ENCODE measurements at places on chromosomes 5 and 9.

DNA sequence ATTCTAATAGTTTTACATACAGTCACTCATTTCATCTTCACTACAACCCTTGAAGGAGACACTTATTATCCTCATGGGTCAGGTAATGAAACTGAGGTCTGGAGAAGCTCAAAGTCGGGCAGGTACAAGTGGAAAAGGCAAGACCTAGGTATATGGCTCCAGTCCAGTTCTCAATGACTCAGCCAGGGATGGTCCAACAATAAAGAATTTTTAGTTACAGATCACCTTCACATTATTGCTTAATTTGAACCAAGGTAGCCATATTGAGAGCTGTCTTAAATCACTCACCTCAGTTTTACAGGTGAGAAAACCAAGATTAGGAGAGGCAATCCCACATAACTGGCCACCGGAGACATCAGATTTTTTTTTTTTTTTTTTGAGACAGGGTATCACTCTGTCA lies 55.4 kb downstream of the PTPN3 start:
- no peak for DNase-seq

- peak; percentile 40 for DNase-seq
Observed at GRCh38 chr9:4769321-4770080, 23.2 kb upstream of the RCL1 start.

DNA sequence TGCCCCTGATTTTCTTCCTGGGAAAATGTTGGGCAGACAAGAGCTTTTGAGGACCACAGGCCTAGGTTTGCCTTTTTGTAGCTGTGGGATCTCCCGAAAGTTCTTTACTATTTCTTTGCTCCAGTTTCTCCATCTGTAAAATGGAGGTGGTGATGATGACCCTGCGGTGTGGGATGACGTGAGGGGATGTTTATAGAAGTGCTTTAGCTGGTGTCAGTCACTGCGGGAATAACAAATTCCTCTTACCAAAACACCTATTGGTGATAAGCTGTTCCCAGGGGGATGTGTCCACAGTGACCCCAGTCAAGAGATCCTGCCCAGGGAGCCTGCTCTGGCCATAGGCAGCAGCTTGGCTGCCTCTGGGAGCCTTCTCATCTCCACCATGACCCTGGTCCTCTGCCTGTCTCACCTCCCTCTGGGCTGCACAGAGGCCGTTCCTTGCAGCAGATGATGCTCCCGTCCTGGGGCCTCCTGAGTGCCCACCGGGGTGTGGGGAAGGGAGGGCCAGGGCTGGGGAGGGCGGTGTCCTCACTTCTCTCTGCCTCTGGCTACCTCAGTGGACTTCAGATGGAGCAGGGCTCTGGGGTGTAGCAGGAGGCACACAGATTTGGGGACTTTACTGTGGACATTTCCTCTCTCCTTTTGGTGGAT lies 77.2 kb downstream of the COL15A1 start:
- no peak for DNase-seq

DNA sequence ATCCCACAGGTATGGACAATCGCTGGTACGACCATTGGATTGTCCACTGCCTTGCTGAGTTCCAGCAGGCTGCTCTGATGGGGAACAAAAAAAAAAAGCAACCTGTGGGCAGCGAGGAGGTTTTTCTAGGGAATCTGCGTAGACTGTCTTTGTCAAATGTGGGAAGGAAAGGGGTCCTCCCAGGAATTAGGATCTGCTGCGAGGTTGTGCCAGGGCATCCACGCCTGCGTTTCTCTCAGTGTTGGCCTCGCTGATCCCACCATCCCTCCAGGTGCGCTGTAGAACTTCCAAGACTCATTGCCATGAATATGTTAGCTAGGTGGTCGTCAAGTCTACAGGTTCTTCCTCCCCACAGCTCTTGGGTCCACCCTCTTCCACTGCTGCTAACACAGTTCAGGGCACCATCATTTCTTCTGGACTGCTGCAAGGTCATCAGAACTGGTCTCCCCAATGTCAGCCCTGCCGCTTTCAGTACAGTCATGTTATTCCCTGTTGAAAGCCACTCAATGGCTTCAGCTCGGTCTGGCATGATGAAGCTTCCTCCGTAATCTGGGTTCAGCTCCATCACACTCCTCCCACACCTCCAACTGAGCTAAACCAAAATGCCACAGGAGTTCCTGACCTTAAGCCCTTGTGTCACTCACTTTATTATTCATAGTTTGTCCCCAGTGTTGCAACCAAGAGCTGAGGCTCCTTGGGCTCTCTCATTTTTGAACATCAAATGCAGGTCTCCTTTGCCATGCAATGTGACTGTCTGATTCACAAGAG lies 79.5 kb upstream of the DMRT1 start:
- no peak for DNase-seq

- DNase-seq: no peak
Observed at GRCh38 chr5:132363431-132364112, 5.9 kb upstream of the SLC22A5 start.

GRCh38 chr9:18666986-18667772 lies 193.2 kb downstream of the ADAMTSL1 start:
- no peak for DNase-seq

DNA sequence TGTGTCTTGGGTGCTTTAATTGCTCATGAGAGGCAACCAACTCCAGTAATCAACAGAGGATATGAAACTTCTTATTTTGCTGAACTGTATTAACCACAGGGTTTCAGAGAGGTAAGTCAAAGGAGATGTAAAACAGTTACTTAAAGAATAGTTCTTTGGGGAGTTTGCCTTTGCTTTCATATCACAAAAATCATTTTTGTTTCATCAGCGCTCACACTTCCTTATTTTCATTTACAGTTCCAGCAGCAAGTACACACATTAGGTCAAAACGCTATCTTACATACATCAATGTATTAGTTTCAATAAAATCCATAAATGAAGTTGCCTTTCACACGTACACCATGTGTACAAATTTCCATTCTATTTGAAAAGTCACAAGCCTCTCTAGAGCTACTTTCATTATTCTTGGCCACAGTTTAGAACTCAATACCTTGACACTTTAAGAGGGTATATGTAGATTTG lies 50.1 kb downstream of the ST8SIA4 start:
- DNase-seq: no peak

- DNase-seq: no peak
Observed at GRCh38 chr5:676699-677076, 16.5 kb downstream of the TPPP start.

GRCh38 chr5:138641547-138642298 lies 66.5 kb upstream of the HSPA9 start:
- DNase-seq: peak; percentile 88

GRCh38 chr5:75395277-75395676 lies 58.3 kb downstream of the HMGCR start:
- DNase-seq: no peak

- no peak for DNase-seq
Observed at GRCh38 chr9:95095641-95096355, 221.7 kb downstream of the FANCC start.

- DNase-seq: no peak
Observed at GRCh38 chr5:15634591-15635288, 134.8 kb downstream of the FBXL7 start.

GRCh38 chr9:37840560-37841194 lies 40.1 kb downstream of the DCAF10 start:
- peak; percentile 35 for DNase-seq

- no peak for DNase-seq
Observed at GRCh38 chr5:90037646-90038045, 371.9 kb downstream of the CETN3 start.

- DNase-seq: peak; percentile 88
Observed at GRCh38 chr9:113523421-113524141, 60.1 kb downstream of the RGS3 start.

DNA sequence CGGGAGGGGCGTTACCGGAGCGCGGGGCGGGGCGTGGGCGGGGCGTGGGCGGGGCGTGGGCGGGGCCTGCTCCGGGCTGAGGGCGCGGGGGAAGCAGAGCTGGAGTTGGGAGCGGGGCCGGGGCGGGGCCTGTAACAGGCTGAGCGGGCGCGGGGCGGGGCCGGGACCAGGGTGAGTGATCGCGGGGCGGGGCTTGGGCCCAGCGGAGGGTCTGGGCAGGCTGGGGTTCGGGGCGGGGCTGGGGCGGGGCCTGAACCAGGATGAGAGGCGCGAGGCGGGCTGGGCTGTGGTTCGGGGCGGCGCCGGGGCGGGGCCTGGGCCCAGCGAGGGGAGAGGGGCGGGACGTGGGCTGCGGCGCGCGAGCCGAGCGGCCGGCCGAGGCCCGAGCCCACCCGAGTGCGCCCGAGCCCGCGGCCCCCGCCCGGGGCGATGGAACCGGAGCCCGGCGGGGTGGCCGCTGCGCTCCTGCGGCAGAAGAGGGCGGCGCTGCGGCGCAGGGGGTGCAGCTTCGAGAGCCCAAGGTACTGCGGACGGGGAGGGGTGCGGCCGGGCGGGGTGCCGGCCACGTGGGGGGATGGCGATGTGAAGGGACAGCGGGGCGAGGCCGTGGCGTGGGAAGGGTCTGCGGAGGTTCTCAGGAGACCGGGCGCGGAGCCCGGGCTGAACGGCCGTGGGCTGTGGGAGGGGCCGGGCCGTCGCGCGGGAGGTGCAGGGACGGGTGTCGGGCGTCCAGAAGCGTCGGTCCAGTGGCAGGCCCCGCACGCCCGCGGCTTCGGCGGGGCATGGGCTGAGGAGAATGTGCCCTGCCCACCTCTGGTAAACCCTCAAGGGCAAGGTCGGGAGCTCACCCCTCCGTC lies 39.5 kb upstream of the GARNL3 start:
- peak; percentile 97 for DNase-seq

GRCh38 chr9:106575823-106576222 lies 287.1 kb upstream of the ZNF462 start:
- no peak for DNase-seq

GRCh38 chr5:75681125-75681830 lies 36.0 kb downstream of the POC5 start:
- DNase-seq: no peak

DNA sequence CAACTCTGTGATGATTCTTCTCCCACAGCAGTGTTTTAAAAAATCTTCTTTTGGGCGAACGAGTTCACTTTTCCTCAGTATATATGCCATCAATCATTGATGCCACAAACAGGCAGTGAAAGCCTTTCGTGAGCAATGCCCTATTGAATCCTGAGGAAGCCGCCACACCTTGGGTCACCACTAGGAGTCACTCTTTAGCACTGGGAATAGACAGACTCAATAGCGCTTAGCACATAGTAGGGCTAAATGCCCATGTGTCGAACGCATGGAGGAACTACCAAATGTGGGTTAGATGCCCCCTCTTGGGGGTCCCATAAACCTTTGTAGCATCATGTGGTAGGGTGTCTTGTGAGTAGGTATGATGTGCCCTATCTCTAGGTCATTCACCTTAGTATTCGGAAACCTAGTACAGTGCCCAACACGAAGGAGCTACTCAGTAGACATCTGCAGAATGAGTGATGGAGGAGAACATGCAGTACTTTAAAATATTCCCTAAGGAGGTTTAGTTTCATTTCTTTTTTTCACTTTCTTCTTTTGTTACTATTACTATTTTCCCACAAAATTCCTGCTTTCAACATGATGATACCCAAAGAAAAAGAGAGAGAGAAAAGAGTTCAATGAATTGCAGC lies 603.7 kb downstream of the BNC2 start:
- peak; percentile 33 for DNase-seq

DNA sequence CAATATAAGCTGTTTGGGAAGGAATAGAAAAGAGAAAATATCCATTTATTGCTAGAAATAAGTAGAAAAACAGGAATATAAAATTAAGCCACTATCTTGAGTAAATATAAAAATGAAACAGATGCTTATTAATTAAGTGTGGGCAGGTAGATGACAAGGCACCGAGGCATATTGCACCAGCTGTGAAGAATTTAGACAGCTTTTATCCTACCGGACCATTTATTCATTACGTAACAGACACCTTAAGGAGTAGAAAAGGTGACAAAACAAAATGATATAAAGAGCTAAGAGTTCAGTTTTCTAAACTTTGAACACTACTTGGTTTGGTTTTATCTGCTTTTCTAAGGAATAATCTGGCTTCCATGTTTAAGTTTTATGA lies 404.1 kb downstream of the PTPRD start:
- DNase-seq: no peak

DNA sequence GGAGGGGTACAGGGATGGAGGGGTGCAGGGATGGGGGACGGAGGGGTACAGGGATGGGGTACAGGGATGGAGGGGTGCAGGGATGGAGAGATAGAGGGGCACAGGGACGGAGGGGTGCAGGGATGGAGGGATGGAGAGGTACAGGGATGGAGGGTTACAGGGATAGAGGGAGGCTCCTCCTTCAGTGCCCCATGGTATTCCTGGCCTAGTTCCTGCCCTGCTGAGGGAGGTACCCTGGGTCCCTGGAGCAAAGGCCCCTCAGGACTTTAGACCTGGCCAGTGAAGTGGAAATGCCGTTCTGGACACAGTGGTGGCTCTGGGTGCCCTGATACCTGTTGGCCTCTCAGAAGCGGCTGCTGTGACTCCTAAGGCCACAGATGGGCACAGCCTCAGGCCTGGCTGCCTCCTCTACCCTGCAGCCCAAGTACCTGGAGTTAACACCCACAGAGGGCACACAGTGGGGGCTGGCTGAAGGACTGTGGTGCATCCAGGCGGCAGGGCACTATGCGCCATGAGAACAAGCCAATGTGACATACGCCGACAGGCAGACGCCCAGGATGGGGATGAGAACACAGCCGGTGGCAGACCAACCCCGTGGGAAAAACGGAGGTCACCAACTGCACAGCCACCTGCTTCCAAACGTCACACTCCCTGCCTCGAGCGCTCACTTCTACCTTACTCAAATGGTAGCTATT lies 8.4 kb downstream of the PTGES2 start:
- DNase-seq: no peak

- DNase-seq: no peak
Observed at GRCh38 chr5:151285683-151286082, 17.9 kb downstream of the SLC36A3 start.

DNA sequence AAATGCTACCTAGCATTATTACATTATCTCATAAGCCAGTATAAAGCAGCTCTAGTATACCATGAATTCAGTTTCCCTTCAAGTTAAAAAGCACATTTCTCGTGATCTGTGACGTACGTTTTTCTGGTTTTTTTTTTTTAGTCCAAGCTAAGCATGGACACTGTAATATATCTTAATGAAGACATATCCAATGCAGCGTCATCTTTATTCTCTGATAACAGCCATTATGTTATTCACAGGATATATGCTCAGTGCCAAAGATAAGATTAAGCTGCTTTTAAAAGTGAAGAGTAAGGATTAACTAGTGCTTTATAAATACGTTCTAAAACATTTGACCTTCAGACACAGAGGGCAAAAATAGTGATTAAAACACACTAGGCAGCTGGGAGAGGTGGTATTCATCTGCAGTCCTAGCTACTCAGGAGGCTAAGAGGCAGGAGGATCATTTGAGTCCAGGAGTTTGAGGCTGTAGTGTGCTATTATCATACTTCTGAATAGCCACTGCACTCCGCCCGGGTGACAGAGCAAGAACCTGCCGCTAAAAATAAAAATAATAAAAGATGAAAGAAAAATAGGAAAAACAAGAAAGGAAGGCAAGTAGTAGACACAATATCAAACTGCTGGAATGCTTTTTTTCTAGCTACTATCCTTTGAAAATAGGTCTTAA lies 7.7 kb downstream of the CSNK1A1 start:
- no peak for DNase-seq

- peak; percentile 76 for DNase-seq
Observed at GRCh38 chr5:178069909-178070308, 43.4 kb upstream of the N4BP3 start.

- no peak for DNase-seq
Observed at GRCh38 chr5:172685091-172685490, 44.0 kb downstream of the NEURL1B start.
